ENCODE measurements at places on chromosomes 13 and 19.
A peak's percentile ranks its signal among the peaks of the same experiment; 100 is the strongest.

DNA sequence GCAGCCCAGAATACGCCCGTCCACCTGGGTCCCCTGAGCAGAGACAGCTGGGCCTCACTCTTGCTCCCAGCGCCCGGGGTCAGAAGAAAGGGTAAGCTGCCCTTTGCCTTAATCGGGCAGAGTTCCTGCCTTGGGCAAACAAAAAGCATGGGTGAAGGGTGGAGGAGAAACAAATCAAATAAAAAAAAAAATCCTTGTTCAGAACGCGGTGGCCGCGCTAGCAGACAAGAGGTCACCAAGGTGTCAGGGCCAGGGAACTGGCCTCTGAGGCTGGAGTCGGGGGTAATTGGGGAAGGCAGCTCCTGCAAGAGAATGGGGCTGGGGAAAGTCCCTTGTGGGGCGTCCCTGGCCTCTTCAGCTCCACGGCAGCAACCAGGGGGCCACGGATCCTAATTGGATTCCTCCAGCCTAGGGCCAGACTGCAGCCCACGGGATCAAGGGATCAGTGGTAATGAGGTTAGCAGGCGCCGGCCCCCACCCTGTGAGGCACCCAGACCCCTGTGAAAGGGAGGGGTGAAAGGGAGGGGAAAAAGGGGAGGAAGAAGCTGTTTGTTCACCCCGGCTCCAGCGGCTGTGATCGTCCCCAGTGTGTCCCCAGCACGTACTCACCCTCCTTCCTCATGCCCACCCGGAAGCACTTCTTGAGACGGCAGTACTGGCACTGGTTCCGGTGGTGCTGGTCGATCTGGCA, 5.5 kb downstream of the NR2F6 start:
- no peaks in the 10 kb centered on the region for H3K36me3 ChIP-seq
- peaks cover 13% of the 10 kb centered on the region for H3K4me1 ChIP-seq
- H3K27ac ChIP-seq, result no peak overlapping the region
- no peaks in the 10 kb centered on the region for H3K27me3 ChIP-seq

- no peaks in the 10 kb centered on the region for H3K27me3 ChIP-seq
- no peaks in the 10 kb centered on the region for H3K36me3 ChIP-seq
- no peak overlapping the region for H3K4me3 ChIP-seq
- no peak overlapping the region for H3K27ac ChIP-seq
- no peaks in the 10 kb centered on the region for H3K4me1 ChIP-seq
Measured at GRCh38 chr19:48544856-48545750, 6.9 kb upstream of the SULT2B1 start.

DNA sequence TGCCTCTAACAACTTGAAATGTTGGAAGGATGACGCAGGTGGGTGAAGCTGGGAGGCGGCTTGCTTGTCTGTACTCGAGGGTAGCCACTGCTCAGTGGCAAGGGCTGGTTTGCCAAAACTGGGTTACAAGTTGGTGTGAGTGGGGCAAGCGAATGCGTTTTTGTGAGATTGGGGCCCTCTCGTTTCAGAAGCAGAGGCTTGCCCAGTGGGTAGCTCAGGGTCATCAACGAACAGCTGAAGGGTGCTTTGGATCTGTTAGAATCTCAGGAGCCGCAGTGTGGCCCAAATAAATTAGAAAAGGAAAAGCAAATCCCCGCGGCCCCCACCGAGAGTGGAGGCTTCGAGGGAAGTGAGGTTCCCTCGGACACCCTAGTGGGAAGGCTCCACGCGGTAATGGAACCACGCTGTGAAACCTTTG, 7.3 kb downstream of the ATP4B start:
- no peak overlapping the region for H3K27ac ChIP-seq
- no peaks in the 10 kb centered on the region for H3K36me3 ChIP-seq

GRCh38 chr13:78820541-78820940, 161.6 kb upstream of the OBI1 start:
- H3K4me3 ChIP-seq, result no peak overlapping the region
- DNase-seq, result no peak
- H3K27ac ChIP-seq, result no peak overlapping the region
- H3K27me3 ChIP-seq, result no peaks in the 10 kb centered on the region
- H3K4me1 ChIP-seq, result no peaks in the 10 kb centered on the region

GRCh38 chr19:18416778-18417249, 2.4 kb upstream of the SSBP4 start:
- H3K27ac ChIP-seq, result peak overlapping the region; percentile 89
- H3K4me1 ChIP-seq, result peaks cover 71% of the 10 kb centered on the region
- no peaks in the 10 kb centered on the region for H3K27me3 ChIP-seq
- DNase-seq, result peak; percentile 71
- H3K36me3 ChIP-seq, result no peaks in the 10 kb centered on the region
- peak overlapping the region; percentile 39 for H3K4me3 ChIP-seq

DNA sequence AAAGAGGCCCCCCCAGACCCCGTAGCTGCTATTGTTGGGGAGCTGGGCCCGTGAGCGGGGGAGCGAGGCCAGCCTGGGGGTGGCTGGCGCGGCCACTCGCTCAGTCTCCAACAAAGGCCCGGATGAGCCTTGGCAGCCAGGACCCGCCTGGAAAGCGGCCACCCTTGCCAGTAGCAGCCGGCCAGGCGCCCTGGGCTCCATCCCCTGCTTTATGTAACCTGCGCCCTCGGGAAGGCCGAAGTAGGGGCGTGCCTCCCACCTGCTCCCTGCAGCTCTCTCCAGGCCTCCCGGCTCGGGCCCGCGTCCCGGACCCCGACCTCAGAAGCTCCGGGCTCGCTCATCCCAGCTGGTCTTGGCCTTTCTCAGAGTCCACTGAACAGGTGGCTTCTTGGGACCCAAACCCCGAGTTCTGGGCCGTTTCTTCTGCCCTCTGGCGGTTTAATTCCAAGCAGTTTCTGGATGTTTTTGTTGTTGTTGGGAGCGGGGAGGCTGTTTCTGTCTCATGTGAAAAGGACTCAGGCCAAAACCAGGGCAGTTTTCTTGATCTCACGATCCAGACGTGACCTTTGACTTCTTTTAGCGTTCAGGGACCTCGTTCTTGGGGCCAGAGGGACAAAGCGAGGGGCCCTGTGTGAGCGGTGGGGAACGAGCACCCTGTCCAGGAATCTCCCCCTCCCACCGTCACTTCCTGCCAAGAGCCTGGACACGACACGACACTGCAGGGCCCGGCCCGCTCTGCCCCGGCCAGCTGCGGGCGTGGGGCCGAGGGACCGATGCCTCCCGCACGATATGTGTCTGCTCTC, 1.2 kb downstream of the CDC34 start:
- no peak for DNase-seq
- H3K4me3 ChIP-seq, result peak overlapping the region; percentile 78
- H3K36me3 ChIP-seq, result peaks cover 18% of the 10 kb centered on the region
- H3K27me3 ChIP-seq, result no peaks in the 10 kb centered on the region

DNA sequence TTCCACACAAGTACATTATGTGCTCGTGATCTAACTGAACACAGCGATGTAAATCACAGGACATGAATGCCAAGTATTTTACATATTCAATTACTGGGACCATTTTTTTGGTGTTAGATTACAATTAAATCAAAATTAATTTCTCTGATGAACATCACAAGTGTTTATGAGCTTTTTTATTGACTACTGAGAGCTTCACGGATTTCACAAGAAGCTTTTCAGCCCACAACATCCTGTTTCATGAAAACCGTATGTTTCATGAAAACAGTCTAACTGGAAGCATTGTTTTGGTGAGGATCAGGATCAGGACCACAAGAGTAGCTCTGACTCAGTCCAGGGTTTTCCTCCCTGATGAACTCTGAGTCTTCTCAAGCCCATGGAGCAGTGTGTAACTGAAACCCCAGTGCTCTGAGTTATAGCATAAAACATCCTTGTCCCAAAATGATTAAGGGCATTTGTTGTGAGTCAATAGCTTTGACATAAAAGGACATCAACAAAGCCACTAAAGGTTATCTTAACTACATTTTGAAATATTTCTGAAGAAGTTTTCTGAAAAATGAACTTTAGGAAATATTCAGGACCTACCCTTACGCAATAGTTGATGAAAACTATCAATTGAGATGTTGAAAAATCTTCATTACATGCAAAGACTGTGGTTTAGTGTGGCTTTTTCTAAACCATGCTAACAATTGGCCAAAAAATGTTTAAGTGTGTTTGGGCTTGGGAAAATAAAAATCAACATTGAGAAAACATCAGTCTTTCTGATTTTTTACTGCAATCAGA, 49.3 kb downstream of the UFM1 start:
- no peak for DNase-seq
- no peaks in the 10 kb centered on the region for H3K27me3 ChIP-seq
- no peak overlapping the region for H3K4me3 ChIP-seq
- H3K4me1 ChIP-seq, result no peaks in the 10 kb centered on the region

DNA sequence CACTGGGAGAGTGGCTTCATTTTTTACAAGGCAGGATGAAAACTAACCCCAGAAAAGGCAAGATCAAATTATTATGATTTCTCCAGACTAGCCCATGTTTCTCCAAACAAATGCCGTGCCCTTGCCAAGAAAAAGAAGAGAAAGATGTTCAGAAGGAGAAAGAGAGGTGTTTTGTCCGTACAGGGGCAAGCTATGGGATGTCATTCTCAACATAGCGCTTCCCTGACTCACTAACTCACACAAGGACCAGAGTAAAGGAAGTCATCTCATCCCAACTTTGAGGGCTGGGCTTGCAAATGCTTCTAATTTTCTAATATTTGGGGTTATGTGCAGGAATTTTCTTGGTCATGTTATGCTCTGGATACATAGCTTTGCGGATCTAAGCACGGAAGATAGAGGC, 224.2 kb upstream of the MAB21L1 start:
- no peak overlapping the region for H3K27ac ChIP-seq
- DNase-seq, result no peak
- no peaks in the 10 kb centered on the region for H3K4me1 ChIP-seq
- no peaks in the 10 kb centered on the region for H3K27me3 ChIP-seq
- H3K4me3 ChIP-seq, result no peak overlapping the region

GRCh38 chr13:34421347-34421719, 520.7 kb upstream of the NBEA start:
- H3K4me1 ChIP-seq, result no peaks in the 10 kb centered on the region
- H3K27me3 ChIP-seq, result no peaks in the 10 kb centered on the region
- DNase-seq, result no peak

GRCh38 chr13:42660333-42660965, 86.5 kb downstream of the TNFSF11 start:
- no peaks in the 10 kb centered on the region for H3K36me3 ChIP-seq
- no peak overlapping the region for H3K4me3 ChIP-seq
- no peak overlapping the region for H3K27ac ChIP-seq
- DNase-seq, result no peak
- no peaks in the 10 kb centered on the region for H3K27me3 ChIP-seq

DNA sequence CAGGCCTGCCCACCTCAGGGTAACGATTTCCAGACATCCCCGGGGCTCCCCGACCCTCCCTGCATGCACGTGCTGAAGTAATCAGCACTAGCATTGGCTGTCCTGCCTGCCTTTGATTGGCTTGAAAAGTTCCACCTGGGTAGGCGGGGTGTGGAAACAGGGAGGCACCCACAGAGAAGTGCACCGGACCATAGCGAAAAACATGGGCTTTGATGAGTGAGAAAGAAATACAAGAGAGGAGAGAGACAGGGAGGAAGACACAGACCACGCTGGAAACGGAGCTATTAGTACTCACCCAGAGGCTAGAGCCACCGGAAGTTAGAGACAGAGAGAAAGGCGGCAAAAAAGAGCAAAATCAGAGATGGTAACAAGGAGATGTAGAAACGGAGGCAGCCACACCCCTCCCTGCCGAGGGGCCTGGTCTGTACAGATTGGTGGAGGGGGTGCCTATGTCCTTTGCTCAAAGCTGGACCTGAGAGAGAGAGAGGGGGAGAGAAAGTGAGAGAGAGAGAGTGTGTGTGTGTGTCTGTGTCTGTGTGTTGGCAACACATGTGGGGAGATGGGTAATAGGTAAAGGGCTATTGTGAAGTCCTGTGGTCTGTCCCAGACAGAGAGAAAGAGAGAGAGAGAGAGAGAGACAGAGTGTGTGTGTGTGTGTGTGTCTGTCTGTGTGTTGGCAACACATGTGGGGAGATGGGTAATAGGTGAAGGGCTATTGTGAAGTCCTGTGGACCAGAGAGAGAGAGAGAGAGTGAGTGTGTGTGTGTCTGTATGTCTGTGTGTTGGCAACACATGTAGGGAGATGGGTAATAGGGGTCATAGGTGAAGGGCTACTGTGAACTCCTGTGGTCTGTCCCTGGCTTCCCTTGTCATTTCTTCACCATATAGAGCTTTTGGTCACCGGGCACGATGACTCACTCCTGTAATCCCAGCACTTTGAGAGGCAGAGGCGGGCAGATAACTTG, 2.9 kb downstream of the CGB3 start:
- H3K27me3 ChIP-seq, result peaks cover 3% of the 10 kb centered on the region
- H3K36me3 ChIP-seq, result no peaks in the 10 kb centered on the region
- peaks cover 33% of the 10 kb centered on the region for H3K4me1 ChIP-seq
- H3K27ac ChIP-seq, result no peak overlapping the region

DNA sequence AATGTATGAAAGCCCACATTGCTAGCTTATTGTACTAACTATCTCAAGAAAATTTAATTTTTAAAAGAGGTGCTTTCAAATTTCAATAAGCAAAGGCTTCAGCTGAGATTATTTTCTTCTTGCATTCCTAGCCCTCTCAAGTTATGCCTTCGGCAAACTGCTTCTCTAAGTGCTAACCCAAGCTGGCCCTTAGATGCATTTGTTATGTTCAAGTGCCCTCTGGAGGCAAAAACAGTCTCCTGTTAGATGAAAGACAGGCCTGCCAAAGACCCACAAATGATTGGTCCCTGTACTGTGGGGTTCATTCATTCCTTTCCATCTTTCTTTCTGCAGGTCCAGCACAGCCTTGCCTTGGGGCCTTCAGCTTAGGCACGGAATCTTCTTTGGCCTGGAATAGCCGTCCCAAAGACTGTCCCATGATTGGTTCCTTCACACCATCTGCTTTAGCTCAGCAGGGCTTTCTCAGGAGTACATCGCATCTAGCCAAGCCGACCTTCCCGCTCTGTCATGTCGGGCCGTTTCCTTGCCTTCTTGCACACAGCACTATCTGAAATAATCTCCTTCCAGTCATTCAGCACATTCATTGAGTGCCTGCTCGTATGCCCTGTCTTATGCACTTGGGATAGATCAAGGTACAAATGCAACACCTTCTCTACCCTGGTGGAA, 26.4 kb upstream of the TPTE2 start:
- H3K27me3 ChIP-seq, result no peaks in the 10 kb centered on the region
- H3K4me1 ChIP-seq, result peaks cover 13% of the 10 kb centered on the region
- H3K4me3 ChIP-seq, result no peak overlapping the region
- H3K36me3 ChIP-seq, result no peaks in the 10 kb centered on the region
- H3K27ac ChIP-seq, result peak overlapping the region; percentile 54
- DNase-seq, result peak; percentile 62

DNA sequence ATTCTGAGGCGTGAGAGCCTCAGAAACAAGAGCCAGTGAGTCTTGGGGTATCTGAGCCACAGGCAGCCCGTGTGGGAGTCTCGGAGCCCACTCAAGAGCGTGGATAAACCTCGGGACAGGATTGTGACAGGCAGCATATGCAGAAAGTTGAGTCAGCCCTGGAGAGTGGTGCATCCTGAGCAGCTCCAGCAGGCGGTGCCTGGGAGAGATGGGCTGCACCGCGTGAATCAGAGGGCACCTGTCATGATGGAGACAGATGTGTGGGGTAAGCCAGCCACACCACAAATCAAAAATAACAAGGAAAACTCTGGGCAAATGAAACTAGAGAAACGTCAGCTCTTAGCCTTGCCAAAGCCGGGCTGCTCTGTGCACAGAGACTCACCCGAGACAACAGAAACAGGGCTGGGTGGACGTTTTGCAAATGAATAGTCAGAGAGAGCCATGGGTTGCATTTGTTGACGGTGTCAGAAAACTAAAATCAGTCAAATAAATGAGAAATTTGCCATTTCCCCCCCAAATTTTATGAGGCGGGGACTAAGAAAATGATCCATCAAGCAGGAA, 30.0 kb upstream of the POP4 start:
- no peaks in the 10 kb centered on the region for H3K36me3 ChIP-seq
- H3K27me3 ChIP-seq, result no peaks in the 10 kb centered on the region
- DNase-seq, result no peak
- no peak overlapping the region for H3K27ac ChIP-seq
- H3K4me3 ChIP-seq, result no peak overlapping the region
- no peaks in the 10 kb centered on the region for H3K4me1 ChIP-seq
